GM12878 (cell line): ENCODE measurements at places on chromosomes 4 and X.

GRCh38 chr4:153211986-153212728 lies 7.9 kb downstream of the TRIM2 start:
- DNase-seq, result no peak

DNA sequence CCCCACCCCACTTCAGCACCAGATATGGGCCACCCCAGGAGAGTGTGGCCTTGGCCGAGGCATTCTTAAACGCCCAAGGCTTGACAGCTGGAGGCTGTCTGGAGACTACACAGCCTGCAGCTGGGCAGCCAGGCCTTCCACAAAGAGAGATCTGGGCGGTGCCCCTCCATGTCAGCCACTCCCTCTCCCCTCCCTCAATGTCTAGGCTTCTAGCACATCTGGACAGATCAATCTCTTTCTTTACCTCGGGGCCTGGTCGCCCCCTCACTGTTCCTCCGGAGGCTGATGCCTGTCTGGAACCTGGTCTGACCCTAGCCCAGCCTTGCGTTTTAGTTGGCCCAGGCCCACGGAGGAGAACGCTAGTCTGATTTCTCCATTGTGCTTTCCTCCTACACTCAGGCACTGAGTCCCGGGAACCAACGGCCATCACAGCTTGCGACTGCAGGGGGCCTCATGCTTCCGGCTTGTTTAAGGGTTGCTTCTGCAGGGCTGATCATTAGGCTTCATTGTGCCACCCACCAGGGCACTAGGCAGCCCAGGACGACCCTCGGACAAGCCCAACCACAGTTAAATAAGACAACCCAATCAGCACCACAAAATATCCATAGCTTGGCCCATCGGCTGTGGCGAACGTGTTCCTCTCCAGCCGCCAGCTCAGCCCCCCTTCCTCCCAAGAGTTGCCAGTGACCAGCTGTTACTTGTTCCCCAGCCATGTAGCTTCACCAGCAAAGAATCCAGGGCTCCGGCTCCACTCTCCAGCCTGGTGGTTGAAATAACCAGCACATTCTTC lies 200.6 kb downstream of the BCOR start:
- DNase-seq, result no peak

DNA sequence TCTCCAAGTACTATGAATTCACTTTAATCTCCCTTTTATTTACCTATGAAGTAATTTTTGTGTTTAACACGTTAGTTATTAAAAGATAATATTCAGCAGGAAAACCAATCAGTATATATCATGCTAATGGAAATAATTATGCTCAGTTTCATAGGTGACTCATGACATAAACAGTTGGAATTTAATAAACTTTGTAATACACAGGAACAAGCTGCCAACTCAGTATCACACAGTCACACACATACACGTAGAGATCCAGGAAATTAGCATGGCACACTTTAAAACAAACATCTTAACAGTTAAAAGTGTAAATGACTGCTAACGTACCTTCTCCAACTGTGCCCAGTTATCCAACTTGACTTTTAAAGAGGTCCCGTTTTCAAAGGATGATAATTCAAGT lies 2.3 kb downstream of the SPATA4 start:
- no peak for DNase-seq

DNA sequence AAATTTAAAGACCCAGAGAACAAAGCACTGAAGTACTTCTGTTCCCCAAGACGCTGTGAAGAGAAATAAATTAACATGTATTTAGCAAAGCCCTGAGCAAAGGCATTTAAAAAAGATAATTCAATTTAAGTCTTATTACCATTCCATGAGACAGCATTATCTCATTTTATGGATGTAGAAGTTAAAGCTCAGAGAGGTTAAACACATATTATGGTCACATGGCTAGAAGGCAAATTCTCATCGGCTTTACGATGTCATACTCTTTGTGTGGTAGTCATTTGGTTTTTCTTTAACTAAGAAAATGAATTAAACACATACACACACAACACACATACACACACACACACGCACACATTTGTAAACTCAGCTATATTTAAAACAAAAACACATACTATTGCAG lies 262.7 kb downstream of the HS3ST1 start:
- no peak for DNase-seq

- DNase-seq, result no peak
Measured at GRCh38 chr4:18180122-18180521, 158.6 kb upstream of the LCORL start.

- no peak for DNase-seq
Measured at GRCh38 chr4:139728840-139729239, 63.2 kb downstream of the MGST2 start.

DNA sequence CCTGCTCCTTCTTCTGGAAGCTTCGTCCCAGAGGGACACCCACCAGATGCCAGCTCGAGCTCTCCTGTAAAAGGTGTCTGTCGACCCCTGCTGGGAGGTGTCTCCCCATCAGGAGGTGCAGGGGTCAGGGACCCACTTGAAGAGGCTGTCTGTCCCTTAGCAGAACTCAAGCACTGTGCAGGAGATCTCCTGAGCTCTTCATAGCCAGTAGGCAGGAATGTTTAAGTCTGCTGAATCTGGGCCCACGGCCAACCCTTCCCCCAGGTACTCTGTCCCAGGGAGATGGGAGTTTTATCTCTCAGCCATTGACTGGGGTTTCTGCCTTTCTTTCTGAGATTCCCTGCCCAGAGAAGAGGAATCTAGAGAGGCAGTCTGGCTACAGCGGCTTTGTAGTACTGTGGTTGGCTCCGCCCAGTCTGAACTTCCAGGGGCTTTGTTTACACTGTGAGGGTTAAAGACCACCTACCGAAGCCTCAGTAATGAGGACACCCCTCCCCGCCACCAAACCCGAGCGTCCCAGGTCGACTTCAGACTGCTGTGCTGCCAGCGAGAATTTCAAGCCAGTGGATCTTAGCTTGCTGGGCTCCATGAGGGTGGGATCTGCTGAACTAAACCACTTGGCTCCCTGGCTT lies 1383.0 kb upstream of the TENM3 start:
- no peak for DNase-seq

- no peak for DNase-seq
Measured at GRCh38 chrX:48791063-48791820, 4.9 kb downstream of the GATA1 start.

DNA sequence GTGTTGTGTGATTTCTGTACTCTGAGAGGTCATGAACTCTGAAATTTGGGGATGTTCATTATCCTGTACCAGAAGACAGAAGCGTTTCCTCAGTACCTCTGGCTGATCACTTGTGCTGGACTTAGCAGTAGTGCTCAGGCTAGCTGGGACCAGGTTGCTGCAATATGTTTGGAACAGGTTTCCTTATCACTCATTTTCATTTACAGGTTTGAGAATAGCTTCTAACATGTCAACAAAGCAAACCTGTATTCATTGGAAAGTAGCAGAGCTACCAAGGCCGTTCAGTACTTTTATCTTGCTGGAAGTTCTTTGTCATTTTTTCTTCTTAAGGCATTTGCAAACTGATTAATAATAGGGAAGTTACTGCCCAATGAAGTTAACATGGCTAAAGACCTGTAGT lies 242.9 kb upstream of the ANKRD50 start:
- no peak for DNase-seq

- peak; percentile 20 for DNase-seq
Measured at GRCh38 chr4:161540265-161540664, 623.5 kb downstream of the FSTL5 start.

GRCh38 chr4:88965053-88965452 lies 91.9 kb downstream of the FAM13A start:
- no peak for DNase-seq

DNA sequence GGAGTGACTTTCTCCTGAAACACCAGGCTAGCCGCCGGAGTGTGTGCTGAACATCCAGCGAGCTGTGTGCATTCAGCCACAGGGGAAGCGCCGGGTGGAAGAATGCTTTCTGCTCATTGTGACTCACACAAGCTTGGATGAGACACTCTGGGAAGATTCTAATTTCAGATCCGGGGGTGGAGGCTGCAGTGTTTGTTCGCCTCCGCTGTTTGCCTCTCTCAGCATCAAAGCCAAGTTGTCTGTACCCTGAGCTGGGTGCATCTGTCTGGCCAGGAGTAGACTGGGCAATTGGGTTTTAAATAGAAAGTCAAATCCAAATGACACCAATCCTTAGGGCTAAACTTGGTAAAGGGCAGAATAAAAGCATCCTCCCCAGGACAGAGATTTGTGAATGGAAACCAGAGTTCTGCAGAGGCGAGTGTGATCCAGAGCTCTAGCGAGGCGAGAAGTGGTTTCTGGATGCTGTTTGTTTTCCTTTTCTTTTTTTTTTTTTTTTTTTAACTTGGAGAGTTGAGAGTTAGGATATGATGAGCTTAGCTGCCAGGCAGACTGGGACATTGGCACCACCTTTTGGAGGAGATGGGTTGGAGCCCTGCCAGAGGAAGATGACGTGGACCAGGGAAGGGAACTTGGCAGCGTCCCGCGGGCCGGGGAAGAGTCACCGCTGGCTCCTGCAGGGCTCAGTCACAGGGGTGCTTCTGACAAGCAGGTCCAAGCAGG lies 196.0 kb upstream of the PSAPL1 start:
- DNase-seq, result no peak

- DNase-seq, result no peak
Measured at GRCh38 chr4:42678512-42678911, 21.6 kb upstream of the ATP8A1 start.

- no peak for DNase-seq
Measured at GRCh38 chr4:31107362-31107761, 387.2 kb downstream of the PCDH7 start.

DNA sequence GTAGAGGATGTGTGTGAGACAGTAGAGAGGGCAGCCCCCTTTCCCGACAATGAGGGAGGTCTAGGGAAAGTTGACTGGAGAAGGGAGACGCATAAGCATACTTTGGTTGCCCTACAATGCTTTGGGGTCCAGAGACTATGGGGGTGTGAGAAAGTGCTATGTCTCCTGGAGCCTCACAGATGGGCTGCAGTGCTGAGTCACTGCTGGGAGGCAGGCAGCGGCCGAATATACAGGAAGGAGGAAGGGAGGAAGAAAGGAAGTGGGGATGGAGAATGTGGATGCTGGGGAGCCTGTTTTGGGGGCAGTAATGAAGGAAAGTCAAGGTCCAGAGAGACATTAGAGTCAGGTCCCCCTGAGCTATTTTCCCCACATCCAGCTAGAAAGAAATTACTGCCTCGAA lies 12.7 kb downstream of the DRP2 start:
- no peak for DNase-seq

DNA sequence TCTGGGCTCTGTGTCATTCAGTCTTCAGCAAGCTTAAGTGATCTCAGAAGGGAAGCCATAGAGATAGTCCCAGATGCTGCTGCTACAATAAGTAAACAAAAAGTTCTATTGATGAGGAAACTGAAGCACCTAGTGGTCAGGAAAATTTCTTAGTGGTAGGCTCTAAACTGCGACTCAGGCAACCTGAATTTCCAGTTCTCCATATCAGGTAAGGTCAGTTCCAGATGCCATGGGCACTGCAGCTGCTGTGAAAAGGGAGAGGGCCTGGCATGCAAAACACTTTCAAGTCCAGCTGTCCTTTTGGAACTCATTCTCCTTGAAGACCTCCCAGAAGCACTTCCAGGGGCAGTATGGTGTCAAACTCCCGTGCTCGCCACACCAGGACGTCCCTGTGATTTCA lies 46.2 kb downstream of the REELD1 start:
- no peak for DNase-seq

DNA sequence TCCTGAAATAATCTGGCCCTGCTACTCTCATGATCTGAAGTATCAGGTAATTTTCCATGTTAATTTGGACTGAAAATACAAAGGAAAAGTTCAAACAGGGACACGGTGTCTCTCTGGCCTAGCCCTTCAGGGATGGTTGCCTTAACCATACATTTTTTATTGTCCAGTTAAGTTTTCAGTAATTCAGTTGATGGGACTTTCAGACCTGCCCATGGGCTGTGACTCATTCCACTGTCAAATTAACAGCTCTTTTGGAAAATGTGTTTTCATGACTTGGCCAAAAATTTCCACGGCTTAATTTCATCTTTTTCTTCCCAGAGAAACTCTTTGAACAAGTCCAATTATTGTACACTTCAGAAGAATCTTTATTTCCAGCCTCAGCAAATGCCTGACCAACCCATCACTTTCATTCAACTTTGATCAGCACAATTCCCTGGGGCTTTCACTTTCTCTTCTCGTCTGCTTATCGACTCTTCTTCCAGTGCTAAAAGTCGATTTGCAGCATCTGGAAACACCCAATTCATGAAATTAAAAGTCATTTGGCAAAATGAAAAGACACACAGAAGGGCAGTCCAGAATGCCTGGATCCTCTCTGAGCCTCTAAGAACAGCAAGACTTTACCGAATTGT lies 293.9 kb downstream of the RAB28 start:
- no peak for DNase-seq

DNA sequence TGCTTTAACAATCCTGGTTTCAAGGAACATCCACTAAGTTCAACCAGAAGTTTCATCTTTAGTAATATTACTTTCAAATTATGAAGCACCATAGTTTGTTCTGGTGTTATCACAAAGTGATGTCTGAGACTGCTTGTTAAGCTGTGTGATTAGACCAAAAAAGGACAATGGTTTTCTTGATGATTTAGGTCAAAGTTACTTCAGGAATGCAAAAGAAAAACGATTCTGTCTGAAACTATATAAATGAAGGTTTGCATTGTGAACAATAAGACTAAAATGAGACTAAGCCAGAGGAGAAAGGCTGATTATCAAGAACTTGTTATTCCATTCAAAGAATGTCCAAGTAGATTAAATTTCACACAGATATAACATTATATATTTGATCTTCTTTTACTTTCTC lies 122.4 kb upstream of the ETNPPL start:
- no peak for DNase-seq

- no peak for DNase-seq
Measured at GRCh38 chr4:75071317-75071716, 138.4 kb downstream of the PARM1 start.

GRCh38 chr4:11348449-11349088 lies 80.1 kb downstream of the HS3ST1 start:
- DNase-seq, result no peak

- no peak for DNase-seq
Measured at GRCh38 chr4:76628251-76628650, 193.2 kb downstream of the SHROOM3 start.

DNA sequence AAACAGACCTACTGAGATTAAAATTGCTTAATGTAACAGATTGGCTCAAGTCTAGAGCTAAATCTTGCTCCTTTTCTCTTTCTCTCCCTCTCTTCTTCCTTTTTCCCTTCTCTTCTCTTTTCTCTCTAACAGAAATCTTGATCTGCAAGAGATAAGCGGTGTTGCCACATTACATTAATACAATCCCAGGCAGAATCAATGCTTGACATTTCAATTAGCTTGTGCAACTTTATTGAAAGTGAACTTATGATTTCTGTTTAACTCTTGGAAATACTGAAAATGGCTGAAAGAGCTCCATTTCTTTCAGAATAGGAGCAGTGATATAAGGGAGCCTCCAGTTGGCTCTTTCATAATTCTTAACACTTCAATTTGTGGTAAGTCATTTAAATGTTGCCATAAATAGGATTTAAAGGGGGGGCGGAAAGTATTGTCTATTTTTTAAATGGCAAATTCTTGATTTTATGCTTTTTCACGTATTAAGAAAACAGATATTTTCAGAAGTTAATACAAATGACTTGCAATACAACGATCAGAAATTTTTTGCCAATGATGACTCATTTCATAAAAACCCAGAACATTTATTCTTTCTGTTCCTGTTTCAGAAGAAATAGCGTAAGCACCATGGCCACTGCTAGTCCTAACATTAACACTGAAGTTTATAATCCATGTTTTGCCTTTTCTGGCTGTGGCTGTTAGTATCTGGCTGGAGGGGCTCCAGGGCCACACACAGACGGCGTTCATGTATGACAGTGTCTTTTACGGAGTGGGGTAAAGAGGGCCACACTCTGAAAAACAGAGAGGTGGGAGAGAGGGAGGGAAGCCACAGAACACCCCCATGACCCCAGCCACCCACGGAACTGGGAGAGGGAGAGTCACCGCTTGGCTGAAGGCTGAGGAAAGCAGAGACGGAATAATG lies 115.7 kb upstream of the FAT1 start:
- DNase-seq, result no peak

GRCh38 chr4:107319386-107319785 lies 283.3 kb upstream of the DKK2 start:
- DNase-seq, result no peak
